ENCODE measurements at places on chromosomes 3 and 15.

DNA sequence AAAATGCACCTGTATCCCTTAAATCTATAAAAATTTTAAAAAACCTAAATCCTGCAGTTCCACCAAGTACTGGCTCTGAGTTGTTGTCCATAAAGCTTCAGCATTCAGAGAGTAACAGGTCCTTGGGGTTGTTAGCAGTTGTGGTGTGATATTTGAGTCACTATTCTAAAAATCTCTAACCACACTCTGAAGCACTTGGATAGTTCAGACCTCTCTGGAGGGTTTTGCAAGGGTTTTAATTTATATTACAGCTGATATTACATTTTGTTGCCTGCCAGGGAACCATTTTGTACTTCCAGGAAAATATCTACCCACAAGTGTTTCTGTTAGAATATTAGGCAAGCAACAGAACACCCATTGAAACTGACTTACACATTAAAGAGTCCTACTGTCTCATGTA is 255.6 kb downstream of the TBL1XR1 start:
- DNase-seq = no peak

GRCh38 chr3:188788621-188789081 is 383.1 kb upstream of the TPRG1 start:
- no peak for DNase-seq

DNA sequence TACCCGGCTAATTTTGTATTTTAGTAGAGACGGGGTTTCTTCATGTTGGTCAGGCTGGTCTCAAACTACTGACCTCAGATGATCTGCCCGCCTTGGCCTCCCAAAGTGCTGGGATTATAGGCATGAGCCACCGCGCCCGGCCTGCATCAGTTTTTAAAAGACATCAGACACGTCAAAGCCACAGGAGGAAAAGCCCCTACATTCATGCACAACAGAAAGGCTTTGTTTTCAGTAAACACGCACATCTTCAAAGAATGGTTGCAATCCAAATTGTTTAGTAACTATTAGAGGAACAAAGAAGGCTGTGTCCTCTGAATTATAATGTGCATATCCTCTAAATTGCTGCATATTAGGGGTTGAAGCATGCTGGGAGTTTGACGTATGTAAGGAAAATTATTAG is 53.3 kb downstream of the BTD start:
- no peak for DNase-seq

GRCh38 chr15:86266896-86267484 is 187.3 kb downstream of the AGBL1 start:
- DNase-seq = no peak

GRCh38 chr3:86481031-86481430 is 509.9 kb downstream of the VGLL3 start:
- no peak for DNase-seq

- no peak for DNase-seq
Observed at GRCh38 chr15:80834906-80835305, 55.7 kb downstream of the CEMIP start.

- no peak for DNase-seq
Observed at GRCh38 chr3:44146073-44146472, 95.6 kb upstream of the TOPAZ1 start.

- DNase-seq = no peak
Observed at GRCh38 chr3:69359916-69360315, 26.0 kb downstream of the FRMD4B start.

GRCh38 chr3:123934250-123934649 is 26.8 kb downstream of the CCDC14 start:
- no peak for DNase-seq

GRCh38 chr3:141078200-141078599 is 27.1 kb downstream of the SPSB4 start:
- no peak for DNase-seq

DNA sequence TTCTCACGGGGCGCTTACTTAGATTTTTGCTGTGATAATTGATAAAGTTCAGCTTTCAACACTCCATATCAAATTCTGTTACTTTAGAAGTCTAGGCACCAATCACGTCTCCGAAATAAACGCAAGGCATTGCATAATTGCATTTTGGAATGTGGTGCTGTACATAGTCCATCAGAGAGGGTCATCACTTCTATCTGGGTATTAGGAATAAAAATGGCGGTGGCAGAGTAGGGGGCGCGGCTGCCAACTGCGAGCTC is 365 bp upstream of the UQCC5 start:
- DNase-seq = no peak

DNA sequence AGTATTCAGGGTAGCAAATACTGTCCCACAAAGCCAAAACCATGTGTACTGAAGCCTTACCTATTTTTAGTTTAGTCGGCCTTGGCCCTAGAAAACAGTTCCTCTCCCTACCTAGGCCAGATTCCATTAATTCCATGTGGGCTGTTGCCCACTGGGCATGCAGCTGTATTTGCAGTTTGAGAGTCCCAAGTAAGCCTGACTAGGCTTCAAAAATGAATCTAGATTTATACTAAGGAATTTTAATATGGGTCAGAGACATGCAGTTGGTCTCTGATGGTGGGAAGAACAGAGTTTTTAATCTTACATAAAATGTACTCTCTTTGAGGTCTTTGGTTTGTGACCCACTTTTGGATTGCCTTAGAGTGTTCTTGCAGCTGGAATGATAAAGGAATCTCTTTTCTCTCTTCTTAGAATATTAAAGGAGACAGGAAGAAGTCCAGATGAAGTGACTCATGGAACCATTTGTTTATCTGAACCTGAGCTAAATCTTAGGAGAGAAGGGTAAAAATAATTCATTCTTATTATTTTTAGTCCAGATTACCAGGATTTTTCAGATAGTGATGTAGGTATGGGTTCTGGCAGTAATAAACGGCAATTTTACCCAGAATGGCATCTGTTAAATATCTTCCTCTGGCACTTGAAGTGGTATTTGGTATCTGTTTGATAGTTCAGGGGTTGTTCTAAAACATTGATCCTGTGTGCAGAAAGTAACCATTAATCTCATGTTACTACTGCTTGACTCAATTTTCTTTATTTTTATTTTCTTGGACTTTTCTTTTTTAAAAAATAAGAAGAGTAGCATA is 33.8 kb downstream of the GLCE start:
- DNase-seq = no peak

DNA sequence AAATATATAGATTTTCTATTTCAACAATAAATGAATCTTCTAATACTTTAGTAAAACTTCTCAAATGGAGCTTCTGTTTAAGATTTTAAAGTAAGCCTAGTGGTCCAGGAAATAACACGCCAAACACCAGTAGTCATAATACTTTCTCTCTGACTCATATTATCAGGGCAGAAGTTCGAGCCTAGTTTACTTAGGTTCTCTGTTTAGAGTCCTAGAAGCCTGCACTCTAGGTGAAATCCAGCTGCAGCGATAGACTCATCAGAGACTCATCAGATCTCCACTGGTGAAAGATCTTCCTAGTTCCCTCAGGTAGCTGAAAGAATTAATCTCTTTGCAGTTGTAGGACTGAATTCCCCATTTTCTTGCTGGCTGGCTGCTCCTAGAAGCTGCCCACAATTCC is 552.5 kb upstream of the ROBO2 start:
- no peak for DNase-seq

DNA sequence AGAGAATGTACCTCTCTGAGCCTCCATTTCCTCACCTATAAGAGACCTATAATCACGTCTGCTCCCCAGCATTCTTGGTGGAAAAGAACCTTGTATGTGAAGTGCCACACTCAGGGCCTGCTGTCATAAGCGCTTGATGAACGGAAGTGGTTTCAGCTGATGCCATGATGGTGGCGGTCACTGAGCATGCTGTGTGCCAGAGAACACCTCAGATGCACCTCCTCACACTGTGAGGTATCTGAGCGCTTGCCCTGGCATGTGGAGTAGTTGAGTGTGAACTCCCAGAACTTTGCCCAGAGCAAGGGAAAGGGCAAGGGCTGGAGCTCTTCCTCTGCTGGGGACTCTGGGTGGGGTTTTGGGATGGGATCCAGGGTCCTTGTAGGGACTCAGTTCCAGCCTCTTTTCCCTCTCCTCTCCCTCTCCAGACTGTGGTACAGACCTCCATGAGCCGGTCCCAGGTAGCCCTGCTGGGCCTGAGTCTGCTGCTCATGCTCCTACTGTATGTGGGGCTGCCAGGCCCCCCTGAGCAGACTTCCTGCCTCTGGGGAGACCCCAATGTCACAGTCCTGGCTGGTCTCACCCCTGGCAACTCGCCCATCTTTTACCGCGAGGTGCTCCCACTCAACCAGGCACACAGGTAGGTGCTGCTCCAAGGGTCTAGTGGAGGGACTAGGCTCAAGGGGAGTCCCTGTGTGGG is 2.7 kb downstream of the ABHD14A start:
- no peak for DNase-seq

- no peak for DNase-seq
Observed at GRCh38 chr15:59013246-59013873, 25.9 kb downstream of the RNF111 start.

GRCh38 chr3:161471211-161471610 is 25.4 kb upstream of the OTOL1 start:
- no peak for DNase-seq

- DNase-seq = no peak
Observed at GRCh38 chr15:80216911-80217310, 35.1 kb downstream of the CTXND1 start.

DNA sequence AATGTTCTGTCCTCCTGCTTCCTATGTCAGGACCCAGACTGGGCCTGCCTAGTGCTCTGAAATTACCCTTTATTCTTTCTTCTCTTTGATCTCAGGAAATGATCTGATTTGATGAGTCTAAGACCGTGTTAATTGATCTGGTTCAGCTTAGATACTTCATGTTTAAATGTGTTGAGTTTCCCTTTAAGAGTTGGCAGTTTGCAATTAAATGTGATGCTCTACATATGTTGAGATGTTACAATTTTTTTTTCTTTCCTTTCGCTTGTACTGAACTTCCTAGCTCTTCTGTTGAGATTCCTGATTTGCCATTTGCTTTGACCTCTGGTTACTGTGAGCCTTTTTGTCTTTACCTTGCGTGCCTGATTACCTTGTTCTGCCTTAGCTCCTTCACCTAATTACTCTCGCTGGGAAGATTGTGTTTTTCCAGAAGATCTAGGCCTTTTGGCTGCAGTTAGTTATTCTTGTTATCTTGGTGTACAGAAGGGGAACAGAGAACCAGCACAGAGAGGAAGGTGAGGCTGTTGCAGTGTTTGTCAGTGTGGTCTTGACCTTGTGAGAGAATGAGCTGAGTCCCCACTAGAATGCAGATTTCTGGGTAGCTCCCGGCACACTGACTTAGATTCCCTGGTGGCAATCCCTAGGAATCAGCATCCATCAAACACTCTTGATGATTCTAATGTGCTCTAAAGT is 203.6 kb downstream of the EDEM1 start:
- DNase-seq = no peak

DNA sequence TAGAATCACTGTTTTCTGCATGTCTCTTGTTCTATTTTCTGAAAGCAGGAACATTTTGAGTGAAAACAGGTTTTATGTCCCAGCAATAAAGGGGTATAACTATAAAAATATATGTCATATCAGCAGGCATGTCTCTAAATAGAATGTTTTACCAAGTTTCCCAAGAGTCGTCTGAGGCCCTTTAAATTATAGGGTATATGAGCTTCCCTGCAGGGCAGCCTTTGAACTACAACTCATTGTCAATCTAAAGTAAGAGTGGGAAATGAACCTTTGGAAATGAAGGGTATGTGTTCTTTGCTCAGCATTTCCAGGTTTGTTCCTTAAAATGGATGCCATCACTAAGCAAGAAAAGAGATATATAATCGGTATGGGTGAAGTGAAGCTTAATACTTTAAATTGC is 138.6 kb downstream of the LSAMP start:
- no peak for DNase-seq

GRCh38 chr3:187667526-187667925 is 2.7 kb downstream of the SST start:
- no peak for DNase-seq

DNA sequence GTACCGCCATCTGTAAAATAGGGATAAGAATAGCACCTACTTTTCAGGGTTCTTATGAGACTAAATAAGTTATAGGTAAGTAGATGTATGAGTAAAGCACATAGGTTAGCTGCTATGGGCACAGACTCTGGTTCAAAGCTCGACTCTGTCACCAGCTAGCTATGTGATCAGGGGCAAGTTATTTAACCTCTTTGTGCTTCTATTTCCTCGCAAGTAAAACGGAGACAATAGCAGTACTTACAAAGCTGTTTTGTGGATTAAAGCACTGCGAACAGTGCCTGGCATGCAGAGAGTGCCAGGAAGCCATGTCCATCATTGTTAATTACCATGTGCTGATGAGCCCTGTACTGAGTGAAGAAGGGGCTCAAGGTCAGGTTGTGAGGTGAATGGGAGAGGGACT is 1.9 kb downstream of the LAMP3 start:
- no peak for DNase-seq

Data from WTC11 (cell line).